ENCODE measurements at places on chromosomes 4 and X. TPM values are rescaled to one million over a fixed set of nuclear protein-coding genes. Genes with fewer than 3 reads are reported as not detected.
A peak's percentile ranks its signal among the peaks of the same experiment; 100 is the strongest.

The DMRTC1 gene
- total RNA-seq = not detected

DNA sequence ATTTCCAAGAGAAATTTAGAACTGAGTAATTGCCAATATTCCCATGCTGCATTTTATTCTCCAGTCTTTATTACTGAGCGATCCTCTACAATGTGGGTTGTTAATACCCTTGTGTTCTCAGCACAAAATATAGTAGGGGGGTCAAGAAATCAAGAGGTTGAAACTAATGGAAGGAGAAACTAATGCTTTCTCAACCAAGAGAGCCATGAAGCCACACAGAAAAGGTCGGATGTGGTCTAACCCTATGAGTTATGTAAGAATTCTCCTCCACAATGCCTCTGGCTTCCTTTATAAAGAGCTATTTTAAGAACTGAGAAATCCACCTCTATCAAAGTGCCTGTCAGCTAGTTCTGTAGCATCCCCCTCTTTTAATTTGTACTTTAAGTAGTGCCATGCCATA, 268.5 kb downstream of the CHIC1 start:
- DNase-seq = no peak

DNA sequence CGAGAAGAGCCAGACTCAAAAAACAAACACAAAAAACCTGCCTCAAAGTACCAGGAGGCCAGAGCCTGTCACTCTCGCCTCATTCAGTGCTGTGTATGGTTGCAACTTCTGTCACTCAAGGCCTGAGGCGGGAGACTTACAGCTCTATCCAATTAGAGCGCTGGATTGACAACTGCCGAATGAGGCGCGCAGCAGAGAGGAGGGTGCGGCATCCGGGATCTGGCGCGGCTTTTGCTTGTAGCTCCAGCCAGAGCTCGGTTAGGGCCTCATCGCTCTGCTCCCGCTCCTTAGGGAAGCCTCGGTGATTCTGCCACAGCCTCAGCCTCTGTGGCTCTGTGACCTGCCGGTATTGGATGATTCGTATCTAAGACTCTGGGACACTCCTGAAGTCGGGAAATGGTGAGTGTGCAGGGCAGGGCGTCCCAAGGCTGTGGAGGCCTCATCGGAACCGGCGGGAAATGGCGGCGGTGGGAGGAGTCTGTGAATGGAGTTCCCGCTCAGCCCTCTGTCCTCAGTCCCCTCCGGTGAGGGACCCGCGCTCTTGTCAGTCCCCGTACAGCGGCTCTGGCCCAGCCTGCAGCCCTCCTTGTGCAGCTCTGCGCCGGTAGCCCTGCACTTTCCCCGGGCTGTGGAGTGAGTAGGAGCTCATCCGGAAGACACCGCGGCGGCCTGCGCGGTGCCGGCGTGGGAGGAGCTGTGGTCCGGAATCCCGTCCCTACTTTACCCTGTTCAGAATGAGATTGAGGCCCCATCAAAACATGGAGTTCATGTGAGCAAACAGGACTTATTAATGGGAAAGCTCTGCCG, at the start of gene ZNF718:
TSS of gene ZNF718 (plus strand) at position 227 of the 807 bp plus-strand sequence. CDS start at position 397, 170 bp downstream.
- peak; percentile 97 for DNase-seq

DNA sequence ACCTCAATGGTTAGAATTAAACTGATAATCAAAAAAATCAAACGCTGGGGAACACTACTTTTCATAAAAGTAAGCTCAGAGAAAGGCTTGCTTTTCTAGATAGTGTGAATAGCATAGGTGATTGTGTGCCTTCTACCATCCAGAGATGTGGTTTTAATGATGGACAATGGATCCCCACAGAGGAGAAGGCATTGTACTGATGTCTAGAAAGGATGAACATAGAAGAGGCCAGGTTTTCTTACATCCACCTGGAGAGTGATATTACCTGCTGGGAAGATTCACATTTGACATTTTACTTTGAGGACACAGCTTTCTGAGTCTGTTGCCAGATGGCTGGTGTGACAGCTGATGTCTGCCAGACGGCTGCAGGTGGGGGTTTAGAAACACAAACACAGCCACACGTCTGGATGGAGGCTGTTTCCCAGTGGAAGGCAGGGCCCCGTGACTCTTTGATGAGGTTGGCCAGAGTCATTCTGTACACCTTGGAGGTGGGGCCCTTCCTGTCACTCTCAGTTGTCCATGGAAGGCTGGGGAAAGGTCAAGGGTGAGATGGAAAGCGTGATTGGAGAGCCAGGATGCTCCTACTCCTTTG, 114.4 kb downstream of the PSAPL1 start:
- no peak for DNase-seq

DNA sequence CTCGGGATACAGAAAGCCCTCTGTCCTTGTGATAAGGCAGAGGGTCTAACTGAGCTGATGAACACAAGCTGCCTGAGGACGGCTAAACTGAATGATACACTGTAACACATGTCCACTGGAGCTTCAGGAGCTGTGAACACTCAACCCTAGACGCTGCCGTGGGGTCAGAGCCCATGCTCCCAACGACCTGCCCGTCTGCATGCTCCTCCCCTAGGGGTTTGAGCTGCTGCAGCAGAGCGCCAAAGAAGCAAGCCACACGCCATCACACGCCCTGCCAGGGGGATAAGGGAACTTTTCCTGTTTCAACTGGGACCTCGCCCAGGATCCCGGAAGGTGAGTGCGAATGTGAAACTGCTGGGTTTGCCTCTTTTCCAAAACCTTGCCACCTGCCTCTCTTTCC, 361.8 kb downstream of the FAT4 start:
- DNase-seq = no peak

- no peak for DNase-seq
These were observed 37.3 kb upstream of the CCNI start for GRCh38 chr4:77113069-77113468.

- no peak for DNase-seq
These were observed 999.5 kb downstream of the PDHA2 start for GRCh38 chr4:96839441-96839840.

- DNase-seq = peak; percentile 21
These were observed 39.2 kb upstream of the ASMTL start for GRCh38 chrX:1491851-1492349.

Measured in LHCN-M2 (cell line).